ENCODE measurements at places on chromosomes 7 and 10.

GRCh38 chr7:129896568-129897382, 56.0 kb downstream of the UBE2H start:
- DNase-seq, result no peak

GRCh38 chr10:32054094-32054493, 2.1 kb downstream of the KIF5B start:
- DNase-seq, result no peak

DNA sequence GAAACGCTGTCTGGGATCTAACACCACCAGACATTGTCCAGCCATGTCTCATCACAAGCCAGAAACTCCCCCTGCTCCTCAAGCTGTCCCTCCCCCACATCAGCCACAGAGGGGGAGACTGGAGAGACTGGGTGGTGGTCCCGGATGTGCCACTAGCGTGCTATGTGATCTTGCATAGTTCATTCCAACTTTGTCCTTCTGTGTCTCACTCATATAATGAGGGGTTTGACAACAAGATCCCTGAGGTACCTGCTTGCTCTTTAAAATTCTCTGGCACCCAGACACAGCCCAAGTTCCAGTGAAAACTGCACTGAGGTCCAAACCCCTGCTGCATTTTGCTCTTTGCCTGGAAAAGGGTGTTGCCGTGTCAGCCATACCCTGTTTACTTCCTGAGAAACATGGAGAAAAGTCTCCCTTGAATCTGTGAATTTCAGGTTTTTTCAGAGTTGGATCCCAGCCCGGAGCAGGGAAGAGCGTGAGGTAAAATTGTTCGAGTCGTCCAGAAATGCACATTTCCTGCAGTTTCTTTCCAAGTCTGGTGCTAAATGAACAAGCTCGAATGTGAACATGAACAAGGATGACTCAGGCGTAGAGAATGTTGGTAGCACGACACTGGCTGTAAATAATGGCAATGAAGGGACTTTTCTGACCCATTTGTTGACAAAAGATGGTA, 156.6 kb downstream of the CCDC3 start:
- DNase-seq, result no peak

- no peak for DNase-seq
Observed at GRCh38 chr7:128094686-128095085, 63.4 kb upstream of the LRRC4 start.

- no peak for DNase-seq
Observed at GRCh38 chr7:77665161-77665560, 31.1 kb upstream of the RSBN1L start.

DNA sequence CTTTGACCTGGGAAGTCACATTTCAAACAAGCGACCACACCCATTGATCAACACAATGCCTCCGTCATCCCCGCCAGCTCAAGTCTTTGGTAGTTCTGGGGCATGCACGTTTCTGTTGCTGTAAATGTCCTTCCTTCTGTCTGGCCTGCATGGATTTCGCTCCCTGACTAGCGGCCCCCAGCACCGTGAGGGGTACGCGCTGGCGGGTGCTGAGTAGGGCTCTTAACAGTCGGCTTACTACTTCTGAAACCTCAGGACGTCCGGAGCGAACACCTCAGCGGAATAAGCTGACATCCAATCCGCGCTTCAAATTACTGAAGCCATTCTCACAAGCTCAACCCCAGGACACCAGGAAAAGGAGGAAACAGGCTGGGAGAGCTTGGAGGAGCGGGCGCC, 505 bp downstream of the NUDCD3 start:
- no peak for DNase-seq

DNA sequence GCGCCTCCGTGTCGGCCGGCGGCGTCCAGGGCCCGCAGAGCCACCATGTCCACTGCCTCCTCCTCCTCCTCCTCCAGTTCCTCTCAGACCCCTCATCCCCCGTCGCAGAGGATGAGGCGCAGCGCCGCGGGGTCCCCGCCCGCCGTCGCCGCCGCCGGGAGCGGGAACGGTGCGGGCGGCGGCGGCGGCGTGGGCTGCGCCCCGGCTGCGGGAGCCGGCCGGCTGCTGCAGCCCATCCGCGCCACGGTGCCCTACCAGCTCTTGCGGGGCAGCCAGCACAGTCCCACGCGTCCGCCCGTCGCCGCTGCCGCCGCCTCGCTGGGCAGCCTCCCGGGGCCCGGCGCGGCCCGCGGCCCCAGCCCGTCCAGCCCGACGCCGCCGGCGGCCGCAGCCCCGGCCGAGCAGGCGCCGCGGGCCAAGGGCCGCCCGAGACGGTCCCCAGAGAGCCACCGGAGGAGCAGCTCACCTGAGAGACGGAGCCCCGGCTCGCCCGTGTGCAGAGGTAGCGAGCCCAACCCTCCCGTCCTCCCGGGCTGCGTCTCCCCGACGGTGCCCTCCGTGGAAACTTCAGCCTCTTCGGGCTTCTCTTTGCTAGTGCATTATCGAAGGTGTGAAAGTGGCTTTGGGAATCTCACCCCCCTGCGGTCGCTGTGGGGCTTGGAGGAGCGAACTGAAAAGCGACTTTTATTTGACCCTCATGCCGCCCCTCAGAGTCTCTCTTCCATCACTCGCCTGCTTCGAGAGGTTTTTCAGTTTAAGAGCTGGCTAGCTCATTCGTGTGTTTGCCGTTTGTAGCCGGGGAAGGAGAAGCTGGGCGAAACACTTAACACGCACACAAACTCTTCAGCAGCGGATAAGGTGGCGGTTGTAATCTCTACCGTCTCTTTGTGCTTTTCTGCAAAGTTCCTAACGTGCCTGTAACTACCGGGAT, 975 bp downstream of the GLCCI1 start:
- peak; percentile 31 for DNase-seq

- no peak for DNase-seq
Observed at GRCh38 chr7:125491137-125491536, 561.5 kb upstream of the POT1 start.

DNA sequence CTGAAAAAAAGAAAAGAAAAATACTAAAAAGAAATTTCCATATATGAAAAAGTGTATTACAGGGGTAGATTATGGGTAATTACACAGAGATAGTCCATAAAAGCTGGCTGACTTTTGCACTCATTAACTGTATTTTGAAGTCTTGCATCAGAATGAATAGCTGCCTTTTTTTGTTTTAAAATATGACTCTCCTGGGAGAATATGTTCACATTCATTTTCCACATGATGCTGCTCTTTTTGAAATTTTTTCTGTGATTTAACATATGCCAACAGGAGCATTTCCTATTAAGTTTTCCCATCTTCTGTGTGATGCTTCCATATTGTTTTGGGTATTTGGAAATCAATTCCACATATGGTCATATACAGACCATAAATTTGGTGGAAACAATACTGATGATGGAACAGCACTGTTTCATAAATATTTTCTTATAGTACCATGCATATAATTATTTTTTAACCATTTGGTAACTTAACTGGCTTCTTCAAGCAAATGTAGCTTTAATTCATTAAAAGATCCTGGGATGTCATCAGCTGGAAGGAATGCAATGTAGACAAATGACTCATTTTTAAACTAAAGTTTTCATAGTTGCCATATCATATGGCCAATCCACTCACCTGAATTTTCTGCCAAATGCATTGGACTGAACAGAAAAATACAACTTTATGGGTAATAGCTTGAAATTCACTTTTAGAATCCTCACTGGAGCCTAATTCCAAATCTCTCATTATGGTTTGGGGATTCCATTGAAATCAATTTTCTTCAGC, 313.9 kb upstream of the GLI3 start:
- no peak for DNase-seq

DNA sequence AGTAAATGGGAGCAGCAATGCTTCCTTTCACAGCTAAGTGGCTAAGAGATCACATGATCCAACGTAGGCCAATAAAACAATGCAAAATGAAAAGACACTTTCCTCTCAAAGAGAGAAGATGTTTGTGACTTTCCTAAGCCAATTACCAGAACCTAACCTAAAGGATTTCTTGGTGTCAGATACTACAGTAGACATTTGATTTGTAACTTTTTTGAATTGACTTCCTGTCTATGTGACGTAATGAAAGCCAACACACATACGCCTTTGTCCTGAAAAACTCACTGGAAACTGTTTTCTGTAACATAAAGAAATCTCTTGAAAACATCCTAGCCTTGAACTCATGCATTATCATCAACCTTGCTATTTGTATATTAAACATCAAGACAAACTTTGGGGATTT, 417.1 kb downstream of the GPAM start:
- no peak for DNase-seq

- no peak for DNase-seq
Observed at GRCh38 chr7:55366461-55367070, 1.4 kb downstream of the LANCL2 start.

GRCh38 chr10:130017631-130018022, 53.6 kb upstream of the EBF3 start:
- no peak for DNase-seq

DNA sequence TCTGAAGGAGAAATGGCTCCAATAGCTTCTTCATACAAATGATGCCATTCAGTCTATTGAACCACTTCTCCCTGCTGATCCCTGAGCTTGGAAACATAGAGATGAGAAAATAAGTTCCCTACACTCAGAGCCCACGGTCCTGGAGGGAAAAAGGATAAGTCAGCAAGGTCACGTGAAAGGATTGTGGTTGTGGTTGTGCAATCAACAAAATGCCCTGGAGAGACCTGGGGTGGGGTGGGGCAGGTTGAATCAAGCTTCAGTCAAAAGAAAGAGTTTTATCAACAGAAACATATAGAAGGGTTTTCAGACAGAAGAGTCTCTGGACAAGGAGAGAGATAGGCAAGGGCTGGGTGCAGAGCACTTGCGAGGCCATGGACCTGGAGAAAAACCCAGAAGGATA, 30.1 kb downstream of the C10orf90 start:
- no peak for DNase-seq

DNA sequence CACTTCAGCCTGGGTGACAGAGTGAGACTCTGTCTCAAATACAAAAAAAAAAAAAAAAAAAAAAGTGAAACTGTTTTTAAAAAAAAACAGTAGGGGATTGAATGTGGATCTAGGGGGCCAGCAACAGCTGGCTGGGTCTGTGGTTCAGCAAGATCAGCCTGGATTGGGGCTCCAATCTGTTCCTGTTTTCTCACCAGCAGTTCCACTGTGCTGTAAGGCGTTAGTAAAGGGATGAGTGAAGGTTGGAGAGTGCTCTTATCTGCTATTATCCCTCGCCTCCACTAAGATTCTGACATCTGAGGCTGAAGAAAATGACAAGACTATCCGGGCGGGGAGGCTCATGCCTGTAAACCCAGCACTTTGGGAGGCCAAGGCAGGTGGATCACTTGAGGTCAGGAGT, 41.6 kb upstream of the GTF2IRD1 start:
- DNase-seq, result no peak
